Substantia nigra (tissue), 51 donors: ENCODE measurements at places on chromosomes 12 and 14.

- no peak for DNase-seq
These were observed 67.6 kb downstream of the KIF21A start for GRCh38 chr12:39375206-39375808.

DNA sequence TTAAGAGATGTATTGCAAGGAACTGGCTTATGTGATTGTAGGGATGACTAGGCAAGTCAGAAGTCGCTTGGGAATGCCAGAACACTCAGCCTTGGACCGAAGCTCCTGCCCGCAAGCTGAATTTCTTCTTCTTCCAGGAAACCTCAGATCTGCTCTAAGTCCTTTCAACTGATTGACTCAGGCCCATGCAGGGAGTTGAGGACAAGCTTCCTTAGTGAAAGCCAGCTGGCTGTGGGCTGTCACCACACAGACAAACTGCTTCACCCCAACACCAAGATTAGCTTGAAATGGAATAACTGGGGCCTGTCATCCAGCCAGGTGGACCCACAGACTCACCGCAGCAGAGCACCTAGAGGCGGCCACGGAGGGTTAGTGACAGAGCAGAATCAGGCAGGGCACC is 24.7 kb downstream of the BDKRB2 start:
- DNase-seq = no peak

DNA sequence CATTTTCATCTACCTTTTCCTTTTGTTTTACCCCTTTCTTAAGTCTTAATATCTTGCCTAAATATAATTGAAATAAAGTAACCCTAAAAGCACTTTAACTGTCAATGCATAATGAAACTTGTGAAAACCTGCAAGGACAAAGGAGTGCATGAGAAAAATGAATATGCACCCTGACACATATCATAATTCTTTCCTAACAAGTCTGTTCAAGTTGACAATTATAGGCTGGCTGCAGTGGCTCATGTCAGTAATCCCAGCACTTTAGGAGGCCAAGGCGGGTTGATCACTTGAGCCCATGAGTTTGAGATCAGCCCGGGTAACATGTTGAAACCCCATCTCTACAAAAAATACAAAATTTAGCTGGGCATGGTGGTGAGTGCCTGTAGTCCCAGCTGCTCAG is 65.4 kb downstream of the FGD6 start:
- no peak for DNase-seq

- no peak for DNase-seq
These were observed 43.7 kb upstream of the KITLG start for GRCh38 chr12:88623777-88624548.

GRCh38 chr14:32201816-32202490 is at the start of gene RNU6-7:
RNU6-7 (plus strand) TSS chr14:32202045.
- no peak for DNase-seq

DNA sequence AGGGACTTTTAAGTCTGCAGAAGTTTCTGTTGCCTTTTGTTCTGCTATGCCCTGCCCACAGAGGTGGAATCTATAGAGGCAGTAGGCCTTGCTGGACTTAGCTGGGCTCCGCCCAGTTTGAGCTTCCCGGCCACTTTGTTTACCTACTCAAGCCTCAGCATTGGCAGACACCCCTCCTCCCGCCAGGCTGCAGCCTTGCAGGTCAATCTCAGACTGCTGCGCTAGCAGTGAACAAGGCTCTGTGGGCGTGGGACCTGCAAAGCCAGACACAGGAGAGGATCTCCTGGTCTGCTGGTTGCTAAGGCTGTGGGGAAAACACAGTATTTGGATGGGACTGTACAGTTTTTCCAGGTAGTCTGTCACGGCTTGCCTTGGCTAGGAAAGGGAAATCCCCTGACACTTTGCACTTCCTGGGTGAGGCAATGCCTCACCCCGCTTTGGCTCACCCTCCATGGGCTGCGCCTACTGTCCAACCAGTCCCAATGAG is 43.7 kb downstream of the CCDC59 start:
- no peak for DNase-seq

DNA sequence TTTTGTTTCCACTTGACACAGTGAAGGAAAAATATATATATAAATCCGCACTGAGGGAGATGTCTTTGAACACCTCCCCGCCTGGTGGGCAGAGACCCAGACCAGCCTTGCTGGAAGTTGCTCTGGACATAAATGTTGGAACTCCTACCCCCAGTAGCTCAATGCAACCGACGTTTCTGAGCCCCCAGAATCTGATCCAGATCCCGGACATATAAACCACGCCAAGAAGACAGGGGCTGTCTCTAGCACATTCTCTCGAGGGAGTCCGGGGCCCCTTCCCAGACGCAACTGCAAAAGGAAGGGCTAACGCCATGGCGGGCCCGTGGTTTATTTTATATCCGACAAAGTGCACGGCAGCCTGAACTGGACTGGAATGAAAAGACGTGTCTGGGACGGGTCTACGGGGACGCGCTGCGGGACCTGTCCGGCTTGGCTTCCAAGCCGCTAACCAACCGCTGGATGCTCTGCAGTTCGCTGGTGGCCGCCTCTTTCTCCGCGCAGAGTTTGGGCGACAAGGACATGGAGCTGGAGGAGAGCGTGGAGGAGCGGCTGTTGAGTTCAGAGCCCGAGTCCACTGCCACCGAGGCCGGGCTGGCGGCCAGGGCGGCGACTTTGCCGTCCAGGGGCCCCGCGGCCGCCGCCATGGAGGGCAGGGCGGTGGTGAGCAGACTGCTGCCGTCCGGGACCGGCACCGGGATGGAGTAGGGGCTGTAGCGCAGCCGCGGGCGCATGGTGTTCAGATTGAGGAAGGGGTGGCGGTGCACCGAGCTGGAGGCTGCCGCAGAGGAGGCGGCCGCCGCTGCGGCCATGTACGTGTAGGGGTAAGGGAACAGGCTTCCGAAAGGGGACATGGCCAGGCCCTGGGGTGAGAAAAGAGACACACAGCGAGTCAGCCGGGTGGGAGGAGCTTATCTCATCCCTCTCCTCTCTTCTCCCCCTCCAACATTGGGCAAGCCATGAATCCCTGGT is 12.2 kb downstream of the TBX3 start:
- DNase-seq = no peak

GRCh38 chr12:27191531-27191930 is 52.6 kb upstream of the STK38L start:
- DNase-seq = no peak

DNA sequence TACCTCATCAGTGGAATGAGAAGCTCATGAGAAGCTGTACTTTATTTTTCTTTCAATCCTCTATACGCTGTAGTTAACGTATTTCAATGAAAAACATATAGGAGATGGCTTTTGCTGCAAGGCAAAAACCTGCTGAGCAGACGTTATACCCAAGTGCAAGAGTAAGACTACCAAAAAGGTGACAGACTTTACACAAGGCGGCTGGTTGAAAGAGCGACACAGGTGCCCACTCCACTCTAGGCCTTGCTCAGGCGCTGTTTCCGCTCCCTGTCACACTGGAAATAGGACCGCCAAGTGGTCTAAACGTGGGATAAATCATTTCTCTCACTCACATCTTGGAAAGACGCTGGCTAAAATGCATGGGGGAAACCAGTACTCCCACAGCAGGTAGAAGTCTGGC is 54.5 kb downstream of the PPP2R5C start:
- no peak for DNase-seq
